ENCODE measurements at places on chromosomes 2 and 18.

DNA sequence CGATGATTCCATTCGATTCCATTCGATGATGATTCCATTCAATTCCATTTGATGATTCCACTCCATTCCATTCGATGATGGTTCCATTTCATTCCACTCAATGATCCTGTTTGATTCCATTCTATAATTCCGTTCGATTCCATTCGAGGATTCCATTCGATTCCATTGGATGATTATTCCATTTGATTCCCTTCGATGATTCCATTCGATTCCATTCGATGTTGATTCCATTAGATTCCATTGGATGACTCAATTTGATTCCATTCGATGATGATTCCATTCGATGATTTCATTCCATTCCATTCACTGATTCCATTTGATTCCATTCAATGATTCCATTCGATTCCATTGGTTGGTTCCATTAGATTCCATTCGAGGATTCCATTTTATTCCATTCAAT, 1084.4 kb downstream of the RPIA start:
- no peak for DNase-seq

GRCh38 chr18:58337686-58338085, 291.2 kb downstream of the ALPK2 start:
- peak; percentile 25 for DNase-seq

GRCh38 chr2:96948834-96949520, 37.4 kb downstream of the FAM178B start:
- DNase-seq, result no peak

GRCh38 chr18:48387300-48387699, 21.9 kb downstream of the ZBTB7C start:
- DNase-seq, result no peak

- no peak for DNase-seq
Measured at GRCh38 chr18:55633032-55633431, 45.0 kb upstream of the TCF4 start.

GRCh38 chr2:127563458-127564428, 28.3 kb downstream of the MYO7B start:
- DNase-seq, result no peak

GRCh38 chr18:13580351-13580750, 146.0 kb downstream of the FAM210A start:
- DNase-seq, result no peak

DNA sequence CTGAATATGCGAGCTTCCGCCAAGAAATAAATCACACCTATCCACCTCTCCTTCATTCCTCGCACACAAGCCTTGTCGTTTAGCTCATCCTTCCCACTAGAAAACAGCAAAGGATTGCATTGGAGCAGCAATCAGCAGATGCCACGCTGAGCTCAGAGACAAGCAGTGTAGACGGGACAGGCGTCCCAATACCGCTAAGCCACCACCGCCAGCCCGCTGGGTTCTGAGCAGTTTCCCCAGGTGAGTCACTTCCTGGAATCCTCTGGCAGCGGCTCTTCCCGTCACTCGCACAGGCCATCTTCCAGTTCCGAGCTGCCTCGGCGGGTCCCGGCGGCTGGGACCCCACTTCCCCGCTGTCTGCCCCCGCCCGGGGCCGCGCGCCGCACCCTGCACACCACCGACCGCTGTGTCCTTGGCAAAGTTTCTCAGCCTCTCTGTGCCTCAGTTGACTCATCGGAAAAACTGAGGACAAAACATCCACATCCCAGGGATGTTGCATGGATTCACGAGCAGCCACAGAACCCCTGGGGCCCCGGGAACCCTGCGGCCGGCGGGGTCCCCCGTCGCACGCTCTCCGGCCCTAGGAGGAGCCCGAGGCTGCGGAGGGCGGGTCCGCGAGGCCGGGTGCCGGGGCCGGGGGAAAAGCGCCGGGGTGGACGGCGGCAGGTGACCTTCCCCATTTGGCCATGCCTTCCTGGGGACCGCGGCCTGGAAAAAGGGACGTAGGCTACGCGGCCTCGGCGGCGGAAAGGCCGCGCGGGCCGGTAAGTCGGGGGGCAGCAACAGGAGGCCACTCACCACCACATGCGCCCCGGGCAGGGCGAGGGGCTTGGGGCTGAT, 573 bp downstream of the KDSR start:
- DNase-seq, result peak; percentile 80

DNA sequence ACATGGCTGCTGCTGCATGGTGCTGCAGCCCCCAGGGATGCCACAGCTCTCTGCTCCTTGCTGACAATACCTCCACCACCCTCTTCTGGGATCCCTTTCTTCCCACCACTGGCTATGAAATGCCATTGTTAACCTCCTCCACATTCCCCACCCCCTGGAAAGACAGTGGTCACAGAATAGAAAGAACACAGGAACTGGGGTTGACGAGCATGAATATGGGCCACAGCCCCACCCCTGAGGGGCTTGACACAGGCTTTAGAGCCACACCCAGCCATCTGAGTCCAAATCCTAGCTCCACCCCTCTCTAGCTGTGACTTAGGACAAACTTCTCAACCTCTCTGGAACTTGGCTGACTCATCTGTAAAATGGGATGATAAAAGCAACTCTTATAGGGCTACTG, 47.3 kb downstream of the TMEM163 start:
- DNase-seq, result no peak

DNA sequence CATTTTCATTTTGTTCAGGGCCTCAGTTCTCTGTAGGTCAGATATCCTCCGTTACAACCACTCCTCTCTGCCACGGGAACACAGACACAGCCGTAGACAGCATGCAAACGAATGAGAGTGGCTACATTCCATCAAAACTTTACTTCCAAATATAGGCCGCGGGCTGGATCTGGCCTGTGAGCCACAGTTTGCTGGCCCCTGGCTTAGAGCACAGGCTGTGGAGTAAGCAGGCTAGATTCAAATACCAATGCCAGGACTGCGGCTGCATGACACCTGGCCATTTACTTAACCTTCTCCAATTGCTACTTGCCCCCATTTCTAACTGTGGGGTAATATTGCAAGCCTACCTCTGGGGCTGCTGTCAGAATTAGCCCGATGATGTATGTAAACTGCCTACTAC, 325.8 kb upstream of the POU3F3 start:
- DNase-seq, result no peak

GRCh38 chr2:58497168-58497567, 256.0 kb upstream of the FANCL start:
- no peak for DNase-seq

DNA sequence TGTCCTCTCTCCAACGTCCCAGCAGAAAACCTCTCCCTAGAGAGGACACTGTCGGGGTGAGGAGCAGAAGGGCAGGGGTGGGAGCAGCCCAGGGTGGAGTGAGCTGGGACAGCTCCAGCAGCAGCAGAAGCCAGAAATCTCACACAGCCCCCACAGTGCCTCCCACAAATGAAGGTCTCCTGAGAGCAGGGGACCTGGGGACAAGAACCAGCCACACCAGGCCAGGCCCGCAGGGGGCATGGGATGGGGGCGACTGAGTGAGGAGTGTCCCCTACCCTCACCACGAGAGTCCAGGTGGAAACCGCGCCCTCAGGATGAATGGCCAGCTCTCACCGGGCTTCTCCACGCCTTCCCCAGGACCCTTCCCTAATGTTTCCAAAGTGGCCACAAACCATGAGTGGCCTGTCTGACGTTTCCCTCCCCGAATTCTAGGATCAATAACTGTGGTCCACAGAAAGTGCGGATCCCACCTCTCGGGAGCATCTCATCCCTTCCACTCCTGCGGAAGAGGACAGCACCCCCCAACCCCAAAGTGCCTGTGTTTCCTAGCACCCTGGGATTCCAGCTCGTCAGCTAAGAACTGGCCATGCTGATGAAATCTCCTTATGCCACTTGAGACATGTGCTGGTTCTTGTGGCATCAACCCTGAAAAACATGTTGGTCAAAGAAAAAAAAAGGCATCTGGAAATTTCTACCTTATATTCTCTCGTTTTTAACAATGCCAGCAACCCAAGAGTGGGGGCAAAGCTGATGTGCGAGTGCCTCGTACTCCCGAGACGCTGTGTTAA, 121.1 kb downstream of the HDAC4 start:
- DNase-seq, result peak; percentile 13

GRCh38 chr18:10379522-10379921, 74.9 kb upstream of the APCDD1 start:
- DNase-seq, result peak; percentile 70

GRCh38 chr2:118843483-118844132, 3.8 kb downstream of the EN1 start:
- DNase-seq, result no peak

GRCh38 chr2:120287183-120288015, 34.7 kb downstream of the RALB start:
- peak; percentile 95 for DNase-seq

DNA sequence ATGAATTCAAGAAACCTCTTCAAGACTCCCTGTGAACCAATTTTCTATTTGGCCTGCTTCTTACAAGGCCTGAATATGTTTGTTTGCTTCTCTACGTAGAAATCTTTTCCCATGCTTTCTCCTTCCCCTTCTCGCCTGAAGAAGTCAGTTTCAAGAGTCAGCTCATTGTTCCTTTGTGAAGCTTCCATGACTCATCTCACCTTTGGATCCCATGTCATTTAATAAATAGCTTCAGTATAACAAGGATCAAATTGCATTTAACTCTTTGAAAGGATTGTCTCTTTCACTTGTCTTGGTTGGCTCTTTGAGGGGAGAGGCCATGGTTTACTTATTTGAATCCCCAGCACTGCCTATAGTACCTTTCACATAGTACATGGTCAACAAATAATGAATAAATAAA, 28.4 kb downstream of the CPS1 start:
- DNase-seq, result no peak

GRCh38 chr2:239393941-239394340, 6.9 kb downstream of the HDAC4 start:
- no peak for DNase-seq

DNA sequence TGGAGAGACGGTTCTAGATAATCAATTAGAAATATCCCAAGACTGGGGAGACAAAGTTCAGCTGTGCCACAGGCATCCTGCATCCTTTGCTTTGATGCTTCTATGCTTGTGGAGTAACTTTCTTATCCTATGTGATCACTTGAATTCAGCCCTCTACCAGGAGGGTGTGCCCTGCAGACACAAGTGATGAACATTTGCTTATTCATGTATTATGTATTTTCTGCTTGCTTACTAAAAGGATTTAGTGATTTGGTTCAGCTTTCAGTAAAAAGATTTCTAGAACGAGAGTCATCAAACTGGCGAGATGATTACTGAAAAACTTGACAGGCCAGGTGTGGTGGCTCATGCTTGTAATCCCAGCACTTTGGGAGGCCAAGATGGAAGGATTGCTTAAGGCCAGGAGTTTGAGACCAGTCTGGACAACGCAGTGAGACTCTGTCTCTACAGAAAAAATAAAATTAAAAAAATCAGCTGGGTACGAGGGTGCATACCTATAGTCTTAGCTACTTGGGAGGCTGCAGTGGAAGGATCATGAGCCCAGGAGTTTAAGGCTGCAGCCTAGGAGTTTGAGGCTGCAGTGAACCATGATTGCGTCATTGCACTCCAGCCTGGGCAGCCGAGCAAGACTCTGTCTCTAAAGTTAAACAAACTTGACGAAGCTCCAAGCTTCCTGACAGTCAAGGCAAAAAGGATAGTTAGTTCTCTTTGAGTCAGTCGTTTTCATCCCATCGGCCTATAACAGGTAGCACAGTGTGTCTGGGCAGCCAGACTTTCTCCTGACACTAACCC, 13.3 kb downstream of the HK2 start:
- DNase-seq, result no peak

DNA sequence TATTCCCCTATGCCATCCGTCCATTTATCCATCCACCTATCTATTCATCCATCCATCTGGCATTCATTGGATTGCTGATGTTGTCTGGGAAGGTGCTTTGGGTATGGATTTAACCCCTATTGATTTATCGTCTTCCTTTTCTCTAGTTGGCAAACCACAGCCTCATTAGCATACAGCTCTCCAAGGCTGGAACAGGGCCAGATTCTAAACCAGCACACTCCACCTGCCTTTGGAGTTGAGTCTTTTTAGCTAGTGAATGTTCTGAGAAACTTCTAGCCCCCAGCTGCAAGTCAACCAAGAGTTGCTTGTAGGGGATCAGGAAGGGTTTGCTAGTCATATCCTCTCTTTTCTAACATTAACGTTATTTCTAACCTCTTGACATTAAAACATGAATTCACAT, 90.7 kb downstream of the NRP2 start:
- no peak for DNase-seq

- DNase-seq, result no peak
Measured at GRCh38 chr2:69628325-69629021, 15.1 kb downstream of the AAK1 start.

- no peak for DNase-seq
Measured at GRCh38 chr2:86238354-86238753, 39.1 kb downstream of the MRPL35 start.

GRCh38 chr2:25215948-25216679, 47.7 kb upstream of the POMC start:
- DNase-seq, result peak; percentile 61

- peak; percentile 88 for DNase-seq
Measured at GRCh38 chr2:55842046-55842445, 81.5 kb downstream of the EFEMP1 start.

DNA sequence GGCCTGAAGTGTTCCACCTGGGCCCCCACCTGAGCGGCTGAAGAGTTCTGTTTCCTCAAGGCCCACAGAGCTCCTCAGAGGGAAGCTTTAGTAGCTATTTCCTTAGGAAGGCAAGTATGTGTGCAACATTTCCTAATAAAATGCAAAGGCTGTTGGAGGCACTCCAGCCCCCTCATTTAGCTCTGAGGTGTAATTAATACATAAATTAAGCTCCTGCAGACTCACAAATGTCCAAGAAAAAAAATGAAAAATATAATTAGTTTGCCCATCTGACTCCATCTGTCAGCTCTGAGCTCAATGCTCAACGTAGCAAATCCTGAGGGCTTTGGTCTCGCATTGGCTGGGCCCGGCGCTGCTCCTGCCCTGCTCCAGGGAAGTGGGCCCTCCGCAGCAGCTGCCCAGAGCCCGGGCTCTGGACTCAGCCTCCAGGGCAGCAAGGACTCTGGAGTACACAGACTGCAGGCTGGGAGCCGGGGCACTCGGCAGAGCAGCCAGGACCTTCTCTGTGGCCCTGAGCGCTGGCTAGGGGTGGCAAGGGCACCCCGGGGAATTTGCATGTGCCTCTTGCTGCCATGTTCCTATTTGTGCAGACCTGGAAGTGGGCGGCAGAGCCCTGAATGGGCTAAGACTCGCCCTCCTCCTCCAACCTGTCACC, 23.4 kb upstream of the C1QL2 start:
- DNase-seq, result no peak

DNA sequence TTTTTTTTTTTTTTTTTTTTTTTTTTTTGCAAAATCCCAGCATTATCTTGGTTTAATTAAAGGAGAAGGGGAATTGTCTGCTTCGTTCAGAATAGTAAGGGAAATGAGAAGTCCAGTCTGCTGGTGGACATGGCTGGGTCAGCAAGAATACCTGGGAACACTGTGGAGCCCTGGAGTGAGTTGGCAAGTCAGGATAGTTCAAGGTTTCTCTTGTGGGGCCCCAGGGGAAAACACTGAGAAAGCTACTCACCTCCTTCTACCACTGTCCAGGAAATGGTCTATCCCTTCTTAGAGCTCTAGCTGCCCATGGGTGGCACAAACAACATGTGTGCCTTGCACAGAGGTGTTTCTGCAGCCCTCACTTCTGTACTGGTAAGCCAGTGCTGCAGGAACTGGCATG, 169.1 kb upstream of the SIX2 start:
- no peak for DNase-seq

- no peak for DNase-seq
Measured at GRCh38 chr2:101089419-101089818, 61.8 kb downstream of the TBC1D8 start.

- DNase-seq, result no peak
Measured at GRCh38 chr2:241451840-241452506, 56.4 kb downstream of the STK25 start.

GRCh38 chr18:6015364-6015763, 120.0 kb upstream of the TMEM200C start:
- peak; percentile 65 for DNase-seq

- DNase-seq, result no peak
Measured at GRCh38 chr2:144493027-144493809, 26.7 kb downstream of the ZEB2 start.

All from EH (cell line).